ENCODE measurements at places on chromosomes 4 and X.

- DNase-seq, result no peak
These were observed 486.6 kb upstream of the TENM3 start for GRCh38 chr4:181756451-181757095.

GRCh38 chr4:15735536-15735935, 32.7 kb downstream of the BST1 start:
- DNase-seq, result no peak

DNA sequence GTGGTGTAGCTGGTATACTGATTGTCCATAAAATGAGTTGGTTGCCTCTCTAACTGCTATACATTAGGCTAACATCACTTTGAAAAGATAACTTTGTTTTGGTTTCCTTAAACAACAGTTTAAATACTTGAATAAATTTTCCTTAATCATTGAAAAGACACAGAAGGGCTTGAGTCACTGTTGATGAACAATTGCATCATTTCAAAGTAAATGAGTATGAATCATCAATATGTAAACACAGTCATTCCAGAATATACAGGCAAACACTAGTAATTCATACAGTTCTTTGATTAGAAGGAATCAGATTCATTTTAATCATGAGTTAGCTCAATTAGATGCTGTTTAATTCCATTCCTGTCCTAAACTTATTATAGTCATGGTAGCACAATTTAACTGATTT, 160.6 kb downstream of the AFF2 start:
- no peak for DNase-seq

DNA sequence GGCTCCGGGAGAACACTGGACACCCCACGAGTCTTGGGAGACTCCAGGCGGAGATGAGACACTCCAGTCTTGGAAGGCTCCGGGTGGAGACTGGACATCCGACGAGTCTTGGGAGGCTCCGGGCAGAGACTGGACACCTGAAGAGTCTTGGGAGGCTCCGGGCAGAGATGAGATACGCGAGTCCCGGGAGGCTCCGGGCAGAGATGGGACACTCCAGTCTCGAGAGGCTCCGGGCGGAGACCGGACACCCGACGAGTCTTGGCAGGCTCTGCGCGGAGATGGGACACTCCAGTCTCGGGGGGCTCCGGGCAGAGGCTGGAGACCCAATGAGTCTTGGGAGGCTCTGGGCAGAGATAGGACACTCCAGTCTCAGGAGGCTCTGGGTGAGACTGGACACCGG, 28.1 kb upstream of the LANCL3 start:
- no peak for DNase-seq

DNA sequence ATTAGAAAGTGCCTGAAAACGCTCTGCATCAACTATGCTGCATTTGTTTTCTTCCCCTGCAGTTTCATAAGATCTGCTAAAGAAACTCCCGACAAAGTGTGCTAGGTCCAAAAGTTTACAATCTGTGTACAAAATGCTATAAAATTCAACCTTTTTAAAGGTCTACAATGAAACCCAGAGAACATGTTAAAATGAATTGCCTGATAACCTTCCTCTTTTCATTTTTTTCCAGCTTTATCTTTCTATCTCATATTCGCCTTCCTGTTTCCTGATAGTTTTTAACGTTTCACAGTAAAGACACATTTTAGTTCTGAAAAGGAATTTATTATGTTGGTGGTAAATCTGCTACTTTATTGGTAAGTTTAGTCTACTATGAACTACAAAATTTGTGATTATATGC, 9.5 kb upstream of the HPGDS start:
- no peak for DNase-seq

- DNase-seq, result no peak
These were observed 5.2 kb downstream of the YIPF6 start for GRCh38 chrX:68503836-68504636.

GRCh38 chrX:79096145-79096556, 48.3 kb upstream of the GPR174 start:
- DNase-seq, result no peak

DNA sequence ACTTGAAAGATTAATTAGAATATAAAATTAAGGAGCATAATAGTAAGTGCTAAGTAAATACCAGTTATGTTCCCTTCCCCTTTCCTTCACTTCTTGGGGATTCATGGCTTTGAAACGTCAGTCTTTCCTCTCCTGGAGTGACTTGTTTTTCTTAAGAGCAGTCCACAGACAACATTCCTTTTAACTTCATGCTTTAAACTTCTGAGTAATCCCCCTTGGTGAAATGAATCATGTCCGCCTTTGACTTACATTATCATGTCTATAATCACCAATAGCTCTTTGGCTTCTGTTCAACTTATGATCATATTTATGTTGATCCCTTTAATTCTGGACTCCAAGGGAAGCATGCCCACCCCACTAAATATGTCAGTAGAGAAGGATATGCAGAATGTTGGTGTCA, 1012.1 kb upstream of the SLIT2 start:
- DNase-seq, result no peak

DNA sequence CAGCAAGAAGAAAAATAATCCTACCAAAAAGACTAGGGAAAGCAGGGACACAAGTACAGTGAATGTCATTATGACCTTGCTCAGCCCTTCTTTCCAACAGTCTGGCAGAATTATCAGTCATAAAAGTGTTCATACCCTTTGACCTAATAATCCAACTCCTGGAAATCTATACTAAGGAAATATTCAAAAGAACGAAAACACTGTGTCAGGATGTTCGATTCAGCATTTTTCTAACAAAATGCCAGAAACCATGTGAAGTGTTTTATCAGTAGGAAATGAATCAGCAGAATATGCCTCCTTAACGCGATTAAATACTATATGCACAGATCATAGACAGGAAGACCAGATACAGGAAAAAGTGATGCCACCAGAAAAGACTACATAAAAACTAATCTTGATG, 16.2 kb upstream of the S100G start:
- no peak for DNase-seq

- DNase-seq, result no peak
These were observed 133.0 kb downstream of the SHROOM4 start for GRCh38 chrX:50680990-50681389.

DNA sequence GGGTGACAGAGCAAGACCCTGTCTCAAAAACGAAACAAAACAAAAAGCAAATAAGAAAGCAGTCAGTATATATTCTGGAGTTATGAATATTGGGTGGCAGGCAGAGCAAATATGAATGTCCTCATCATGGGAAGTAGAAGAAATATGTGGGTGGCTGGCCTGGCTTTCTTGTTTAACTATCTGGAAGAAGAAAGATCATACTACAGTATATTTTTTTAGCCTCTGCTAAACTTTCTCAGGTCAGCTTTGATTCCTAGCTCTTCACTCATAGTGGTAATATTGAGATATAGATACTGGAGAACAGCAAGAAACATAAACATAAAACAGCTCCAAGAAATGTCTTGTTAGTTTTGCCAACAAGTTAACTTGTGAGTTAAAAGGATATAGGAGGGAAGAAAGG, 192.5 kb downstream of the SOWAHB start:
- no peak for DNase-seq

GRCh38 chr4:153426207-153426885, 39.8 kb upstream of the TMEM131L start:
- DNase-seq, result no peak

DNA sequence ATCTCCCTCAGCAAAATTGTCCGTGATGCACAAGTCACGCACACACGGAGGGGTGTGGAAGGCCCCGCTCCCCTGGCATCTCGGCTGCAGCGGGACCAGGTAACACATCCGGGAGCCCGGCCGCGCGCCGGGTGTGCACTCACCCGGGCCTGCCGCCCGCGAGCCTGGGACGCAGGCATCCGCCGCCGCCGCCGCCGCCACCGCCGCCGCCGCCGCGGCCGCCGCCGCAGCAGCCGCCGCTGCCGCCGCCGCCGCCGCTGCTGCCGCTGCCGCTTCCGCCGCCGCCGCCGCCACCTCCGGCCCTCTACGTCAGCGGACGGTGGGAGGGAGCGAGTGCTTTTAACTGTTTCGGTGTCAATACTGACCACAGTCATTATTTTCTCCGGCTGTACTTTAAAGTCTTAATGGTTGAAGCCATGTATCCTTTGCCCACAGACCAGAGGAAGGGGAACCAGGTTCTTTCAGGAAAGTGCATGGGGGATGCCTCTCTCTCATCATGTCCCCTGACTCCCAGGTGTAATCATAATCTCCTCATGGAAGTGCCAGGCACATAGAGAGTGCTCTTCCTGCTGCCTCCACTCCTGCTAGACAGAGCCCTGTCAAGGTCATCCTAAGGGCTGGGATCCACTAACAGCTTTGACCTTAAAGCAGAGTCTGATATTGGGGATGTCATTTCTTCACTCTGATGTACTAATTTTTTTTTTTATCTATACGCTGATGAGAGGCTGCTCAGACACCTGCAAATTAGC, 38.0 kb downstream of the MAGEE2 start:
- DNase-seq, result peak; percentile 2

DNA sequence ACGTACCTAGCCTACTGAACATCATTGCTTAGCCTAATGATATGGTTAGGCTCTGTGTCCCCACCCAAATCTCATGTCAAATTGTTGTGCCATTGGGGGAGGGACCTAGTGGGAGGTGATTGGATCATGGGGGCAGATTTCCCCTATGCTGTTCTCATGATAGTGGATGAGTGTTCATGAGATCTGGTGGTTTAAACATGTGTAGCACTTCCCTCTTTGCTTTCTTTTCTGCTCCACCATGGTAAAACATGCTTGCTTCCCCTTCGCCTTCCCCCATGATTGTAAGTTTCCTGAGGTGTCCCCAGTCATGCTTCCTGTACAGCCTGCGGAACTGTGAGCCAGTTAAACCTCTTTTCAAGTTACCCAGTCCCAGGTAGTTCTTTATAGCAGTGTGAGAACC, 102.6 kb downstream of the RAPGEF2 start:
- no peak for DNase-seq

GRCh38 chr4:14092741-14093140, 465.2 kb upstream of the BOD1L1 start:
- DNase-seq, result no peak

GRCh38 chr4:66564901-66565651, 894.8 kb upstream of the EPHA5 start:
- no peak for DNase-seq

GRCh38 chr4:144599621-144600020, 46.3 kb upstream of the HHIP start:
- no peak for DNase-seq

GRCh38 chr4:29336861-29337260, 1383.3 kb upstream of the PCDH7 start:
- DNase-seq, result no peak

GRCh38 chr4:113695328-113696169, 66.0 kb downstream of the CAMK2D start:
- DNase-seq, result no peak

DNA sequence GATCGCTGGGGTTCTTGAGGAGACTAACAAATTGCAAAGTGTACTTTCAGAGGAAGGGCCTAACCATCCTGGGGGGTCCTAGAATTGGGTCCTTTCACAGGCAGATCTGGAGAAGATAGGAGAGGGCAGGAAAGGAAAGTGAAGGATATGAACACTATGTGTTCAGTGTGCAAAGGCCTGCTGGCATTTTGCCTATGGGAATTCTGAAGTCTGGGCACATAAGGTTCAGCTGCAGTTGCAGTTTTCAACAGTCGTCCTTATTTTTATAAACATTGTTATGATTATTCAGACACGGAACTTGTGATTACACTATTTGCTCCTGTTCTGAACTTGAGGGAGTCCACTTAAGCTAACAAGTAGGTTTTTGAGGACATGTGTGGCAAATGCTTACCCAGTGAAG, 1.3 kb upstream of the SLC25A5 start:
- no peak for DNase-seq

GRCh38 chr4:84472154-84472553, 26.9 kb downstream of the NKX6-1 start:
- DNase-seq, result no peak

GRCh38 chr4:98656443-98656842, 2.0 kb downstream of the TSPAN5 start:
- no peak for DNase-seq

- no peak for DNase-seq
These were observed 346.6 kb upstream of the GNPDA2 start for GRCh38 chr4:45072981-45073380.

- DNase-seq, result peak; percentile 0
These were observed 567.7 kb downstream of the MAGEB5 start for GRCh38 chrX:26783512-26784225.

GRCh38 chr4:182711211-182711610, 206.0 kb downstream of the DCTD start:
- DNase-seq, result no peak

- DNase-seq, result no peak
These were observed 7.6 kb downstream of the HNRNPDL start for GRCh38 chr4:82422616-82423015.

DNA sequence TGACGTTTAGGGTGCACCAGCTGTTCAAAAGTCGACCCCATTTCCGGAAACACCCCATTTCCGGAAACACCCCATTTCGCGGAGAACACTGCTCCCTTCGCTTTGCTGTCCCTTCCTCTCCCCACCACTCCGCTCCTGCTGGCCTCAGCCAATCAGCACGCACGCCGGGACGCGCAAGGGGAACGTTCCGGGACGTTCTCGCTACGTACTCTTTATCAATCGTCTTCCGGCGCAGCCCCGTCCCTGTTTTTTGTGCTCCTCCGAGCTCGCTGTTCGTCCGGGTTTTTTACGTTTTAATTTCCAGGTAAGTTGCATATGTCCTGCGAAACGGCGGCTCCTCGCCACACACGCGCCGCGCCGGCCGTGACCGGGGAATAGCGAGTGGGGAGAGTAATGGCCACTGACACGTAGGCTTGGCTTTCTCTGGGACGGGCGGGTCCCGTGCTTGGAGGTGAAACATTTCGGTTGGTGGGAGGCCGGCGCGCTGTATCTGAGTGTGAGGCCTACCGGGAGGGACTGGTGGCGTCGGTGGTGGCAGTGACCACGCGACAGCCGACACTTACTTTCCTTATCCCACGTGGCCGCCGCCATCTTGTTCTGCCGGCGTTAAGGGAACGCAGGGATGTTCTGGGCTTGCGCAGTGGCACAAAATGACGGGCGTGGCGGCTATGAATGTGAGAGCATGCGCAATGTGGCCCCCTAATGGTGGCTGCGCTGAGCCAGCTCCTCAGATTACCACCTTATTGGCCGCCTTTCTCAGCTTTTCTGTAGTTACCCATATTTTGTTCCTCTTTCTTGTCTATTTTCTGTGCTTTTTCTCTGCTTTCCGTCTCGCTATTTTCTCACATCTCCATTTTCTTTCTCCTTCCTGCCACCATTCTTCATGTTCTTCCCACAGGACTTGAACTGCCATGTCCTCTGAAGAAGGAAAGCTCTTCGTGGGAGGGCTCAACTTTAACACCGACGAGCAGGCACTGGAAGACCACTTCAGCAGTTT, at the start of gene RBM3:
Gene RBM3 (plus strand): TSS at position 215 of the 997 bp plus-strand sequence. CDS start 697 bp downstream, at position 912.
- peak; percentile 93 for DNase-seq

- no peak for DNase-seq
These were observed 11.1 kb upstream of the IRAK1 start for GRCh38 chrX:154030715-154031305.

GRCh38 chrX:136480383-136480782, 7.4 kb upstream of the BRS3 start:
- DNase-seq, result no peak

DNA sequence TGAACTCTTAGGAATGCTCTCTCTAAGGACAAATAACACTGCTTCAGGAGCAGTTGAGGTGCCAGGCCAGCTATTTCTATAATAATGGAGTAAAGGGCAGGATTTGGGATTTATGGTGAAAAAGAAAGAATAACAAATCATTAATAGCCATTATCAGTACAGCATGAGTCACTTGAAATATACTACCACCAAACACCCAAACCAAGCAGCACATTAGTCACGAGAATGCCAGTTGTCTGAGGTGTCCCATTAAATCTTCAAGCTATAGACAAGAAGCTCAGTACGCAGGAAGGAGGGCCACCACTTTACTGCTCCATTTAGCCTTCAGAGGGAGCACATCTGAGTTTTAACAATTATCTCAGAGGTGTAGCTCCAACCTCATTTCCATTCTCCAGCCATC, 106.8 kb upstream of the MAGEA10 start:
- no peak for DNase-seq

GRCh38 chr4:73575660-73576059, 44.6 kb downstream of the RASSF6 start:
- no peak for DNase-seq

Data from putamen (tissue), 1 donor.